Sigmoid colon (tissue), 7 donors: ENCODE measurements at places on chromosomes 12 and 14. TPM values are rescaled to one million over a fixed set of nuclear protein-coding genes. Genes with fewer than 3 reads are reported as not detected.

The ASIC1 gene
- 3.5 TPM for total RNA-seq

DNA sequence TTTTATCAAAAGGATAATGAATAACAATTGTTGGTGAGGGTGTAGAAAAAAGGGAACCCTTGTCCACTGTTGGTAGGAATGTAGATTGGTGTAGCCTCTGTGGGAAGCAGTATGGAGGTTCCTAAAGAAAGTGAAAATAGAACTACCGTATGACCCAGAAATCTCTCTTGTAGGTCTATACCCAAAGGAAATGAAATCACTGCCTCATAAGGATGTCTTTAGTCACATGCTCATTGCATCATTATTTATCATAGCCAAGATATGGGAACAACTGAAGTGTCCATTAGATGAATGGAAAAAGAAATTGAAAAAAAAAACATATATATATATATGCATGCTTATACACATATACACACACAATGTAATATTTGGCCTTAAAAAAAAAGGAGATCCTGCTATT lies 158.8 kb upstream of the NPAS3 start:
- H3K4me3 ChIP-seq, result no peak overlapping the region
- no peak for DNase-seq
- no peak overlapping the region for H3K27ac ChIP-seq
- no peaks in the 10 kb centered on the region for H3K27me3 ChIP-seq
- H3K4me1 ChIP-seq, result peaks cover 9% of the 10 kb centered on the region

DNA sequence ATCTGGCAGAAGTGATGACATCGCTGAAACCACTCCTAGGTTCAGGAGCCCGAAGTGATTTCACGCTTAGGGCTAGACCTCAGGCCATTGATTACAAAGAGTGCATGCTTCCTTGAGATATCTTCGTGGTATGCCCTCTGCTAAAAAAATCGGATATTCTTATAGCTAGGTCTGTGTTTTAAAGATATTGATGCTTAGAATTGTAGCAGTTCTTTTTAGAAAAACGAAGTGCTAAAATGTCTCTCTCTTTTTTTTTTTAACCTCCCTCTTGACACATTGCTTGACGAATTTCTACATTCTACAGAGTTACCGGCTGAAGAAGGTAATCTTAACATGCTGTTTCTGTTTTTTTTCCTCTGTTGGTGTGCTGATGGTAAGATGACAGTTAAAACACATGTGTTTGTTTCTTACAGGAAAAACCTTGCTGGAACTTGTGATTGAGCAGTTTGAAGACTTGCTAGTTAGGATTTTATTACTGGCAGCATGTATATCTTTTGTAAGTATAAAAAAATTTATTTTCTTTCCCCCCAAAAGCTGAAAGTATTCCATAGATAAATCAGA lies 1.3 kb downstream of the ATP2A2 start:
- H3K4me1 ChIP-seq, result peaks cover 62% of the 10 kb centered on the region
- H3K36me3 ChIP-seq, result peaks cover 3% of the 10 kb centered on the region

The ACAD10 gene
- total RNA-seq, result 31.0 TPM

The CLEC6A gene
- not detected for total RNA-seq

The SLC39A9 gene
- 47.4 TPM for total RNA-seq

DNA sequence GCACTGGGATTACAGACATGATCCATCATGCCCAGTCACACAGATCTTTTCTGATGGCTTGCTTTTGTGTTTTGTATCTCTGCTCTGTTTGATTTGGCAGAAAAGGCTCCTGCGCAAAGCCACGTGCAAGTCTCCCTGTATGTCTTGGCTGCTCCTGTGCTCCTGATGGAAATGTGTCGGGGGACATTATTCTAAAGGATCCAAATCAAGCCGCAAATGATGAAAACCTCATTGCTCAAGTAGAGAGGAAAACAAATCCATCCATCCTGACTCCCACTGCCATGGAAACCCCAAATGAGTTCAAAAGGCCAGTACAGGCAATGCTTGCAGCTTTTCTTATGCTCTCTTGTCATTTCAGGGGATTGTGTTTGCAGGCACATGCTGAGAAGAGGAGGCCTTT lies 93.8 kb downstream of the NDUFA12 start:
- no peaks in the 10 kb centered on the region for H3K27me3 ChIP-seq
- no peak for DNase-seq
- no peaks in the 10 kb centered on the region for H3K36me3 ChIP-seq
- H3K4me1 ChIP-seq, result no peaks in the 10 kb centered on the region
- no peak overlapping the region for H3K27ac ChIP-seq
